Nucleus accumbens (tissue), 56 donors: ENCODE measurements at places on chromosomes 6 and 20.
A peak's percentile ranks its signal among the peaks of the same experiment; 100 is the strongest.

- DNase-seq, result no peak
Measured at GRCh38 chr6:19478273-19478672, 358.9 kb upstream of the ID4 start.

DNA sequence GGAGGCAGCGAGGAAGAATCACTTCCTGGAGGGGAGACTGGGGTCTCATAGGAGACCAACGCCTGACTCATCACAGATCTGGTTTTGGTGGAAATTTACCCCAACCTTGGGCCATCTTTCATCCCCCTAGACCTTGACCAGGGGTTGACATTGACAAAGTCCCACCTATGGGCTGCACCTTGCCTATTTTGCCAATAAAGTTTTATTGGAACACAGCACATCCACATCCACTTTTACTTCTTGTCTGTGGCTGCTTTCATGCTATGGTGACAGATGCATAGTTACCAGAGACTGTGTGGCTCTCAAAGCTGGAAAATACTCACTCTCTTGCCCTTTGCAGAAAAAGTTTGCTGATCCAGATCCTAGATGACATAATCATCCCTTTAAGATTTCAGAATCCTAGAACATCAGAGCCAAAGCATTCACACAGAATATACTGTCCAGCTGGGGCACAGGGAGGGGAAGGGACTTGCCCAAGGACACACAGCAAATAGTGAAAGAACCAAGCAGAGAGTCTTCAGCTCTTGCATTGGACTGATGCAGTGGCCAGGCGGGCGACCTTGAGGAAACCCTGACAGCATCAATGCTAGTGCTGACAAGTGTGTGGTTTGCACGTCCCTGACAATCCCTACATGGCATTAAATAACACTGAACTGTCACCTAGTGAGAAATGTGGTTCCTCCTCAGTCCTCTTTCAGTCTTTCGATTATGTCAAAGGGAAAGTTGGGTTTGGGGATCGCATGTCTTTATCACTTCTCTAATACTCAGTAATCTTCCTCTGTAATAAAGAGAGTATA lies 41.2 kb downstream of the CD40 start:
- no peak for DNase-seq

DNA sequence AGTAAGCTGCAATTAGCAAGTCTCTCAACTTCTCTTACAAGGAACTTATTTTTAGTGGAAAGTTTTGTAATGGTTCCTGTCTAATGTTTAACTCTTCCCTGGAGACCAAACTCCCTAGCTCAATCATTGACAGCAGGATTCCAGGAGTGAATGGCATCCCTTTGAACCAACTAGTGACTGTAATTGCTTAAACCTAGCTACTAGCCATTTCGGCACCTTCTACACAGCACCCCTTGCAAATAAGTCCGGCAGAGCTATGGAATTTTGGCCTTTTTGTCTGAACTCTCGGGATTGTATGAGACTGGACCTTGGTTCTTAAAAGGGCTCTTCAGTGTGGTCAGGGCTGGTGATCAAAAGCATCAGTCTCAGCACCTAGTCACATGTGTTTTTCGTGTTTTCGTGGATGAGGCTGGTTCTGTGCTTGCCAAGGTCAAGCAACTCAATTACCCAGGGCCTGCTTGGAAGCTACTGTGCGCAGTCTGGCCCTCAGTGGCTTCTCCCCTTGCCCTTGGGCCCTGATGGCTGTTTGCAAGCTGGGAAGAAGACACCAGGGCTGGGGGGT lies 135.3 kb upstream of the NEDD9 start:
- DNase-seq, result no peak

DNA sequence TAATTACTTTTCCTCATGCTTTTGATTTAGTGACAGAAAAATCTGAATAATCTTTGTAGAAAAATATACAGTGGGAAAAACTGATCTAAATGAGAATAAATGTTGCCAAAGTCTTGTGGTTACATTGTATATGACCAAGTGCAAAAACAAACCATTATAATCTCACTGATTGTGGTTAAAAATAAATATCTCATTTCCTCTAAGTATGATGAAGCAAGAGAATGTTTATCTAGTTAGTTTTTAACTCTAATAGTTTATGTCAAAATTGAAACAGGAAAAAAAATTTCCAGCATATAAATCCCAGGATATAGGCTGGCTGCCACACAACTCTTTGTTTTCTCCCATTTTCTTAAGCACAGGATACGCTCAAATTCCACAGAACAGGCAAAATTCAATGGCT lies 392.7 kb upstream of the ID4 start:
- DNase-seq, result no peak

DNA sequence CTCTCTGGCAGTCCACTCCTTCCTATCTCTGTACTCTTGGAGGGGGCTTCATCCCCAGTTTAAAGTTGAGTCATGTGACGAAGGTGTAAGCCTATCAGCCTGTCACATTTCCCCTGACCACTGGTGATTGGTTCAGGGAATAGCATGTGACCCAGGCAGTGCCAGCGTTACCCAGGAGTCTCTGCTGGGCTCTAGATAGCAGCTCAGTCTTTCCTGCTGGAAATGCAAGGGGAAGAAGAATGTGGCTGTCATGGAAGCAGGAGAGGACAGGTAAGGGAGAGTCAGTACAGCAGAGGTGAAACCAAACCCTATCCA lies 35.6 kb upstream of the NFATC2 start:
- DNase-seq, result no peak

DNA sequence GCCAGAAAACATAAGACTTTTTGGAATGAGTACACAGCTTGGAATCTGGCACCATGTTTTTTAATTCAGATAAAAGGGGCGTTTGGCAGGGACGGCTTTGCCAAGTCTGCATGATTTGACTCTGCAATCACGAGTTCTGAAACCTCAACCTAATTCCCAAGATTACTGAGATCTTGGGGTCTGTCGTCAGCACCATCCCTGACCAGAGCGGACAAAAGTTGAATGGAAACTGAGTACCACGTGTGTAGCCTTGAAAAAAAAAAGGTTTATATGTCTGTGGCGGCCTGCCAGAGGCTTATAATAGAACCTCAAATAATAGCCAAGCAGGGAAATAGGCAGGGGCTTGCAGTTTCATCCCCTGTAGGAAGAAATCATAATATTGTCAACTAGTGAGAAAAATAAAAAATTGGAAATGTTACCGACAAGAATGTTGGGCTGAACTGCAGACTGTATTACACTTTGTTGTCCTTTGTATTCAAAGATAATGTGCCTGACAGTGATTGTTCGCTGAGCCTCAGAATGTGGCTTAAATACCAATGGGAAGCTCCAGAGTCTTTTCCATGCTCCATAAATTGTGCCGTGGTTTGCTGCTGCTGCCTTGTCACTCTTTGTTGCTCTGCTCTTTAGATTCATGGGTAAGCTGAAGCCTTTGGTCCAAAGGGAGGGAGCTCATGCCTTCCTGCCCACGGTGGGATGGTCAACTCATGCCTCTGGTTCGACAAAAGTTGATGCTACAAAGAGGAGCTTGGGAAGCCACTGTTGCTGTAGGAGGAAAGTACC lies 118.8 kb upstream of the ARID1B start:
- DNase-seq, result no peak

- peak; percentile 20 for DNase-seq
Measured at GRCh38 chr6:35052694-35053565, 88.2 kb downstream of the TCP11 start.

DNA sequence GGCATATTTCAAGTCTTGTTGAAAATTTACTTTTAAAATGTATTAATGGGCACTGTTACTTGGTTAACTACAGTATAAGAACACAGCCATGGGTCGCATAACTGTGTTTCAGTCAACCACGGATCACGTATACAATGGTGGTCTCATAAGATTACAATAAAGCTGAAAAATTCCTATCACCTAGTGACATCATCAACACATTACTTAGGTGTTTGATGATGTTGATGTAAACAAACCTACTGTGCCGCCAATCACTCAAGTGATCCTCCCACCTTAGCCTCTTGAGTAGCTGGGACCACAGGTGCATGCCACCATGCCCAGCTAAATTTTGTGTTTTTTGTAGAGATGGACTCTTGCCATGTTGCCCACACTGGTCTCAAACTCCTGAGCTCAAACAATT lies 16.7 kb upstream of the ETV7 start:
- no peak for DNase-seq

- no peak for DNase-seq
Measured at GRCh38 chr6:161019324-161019839, 27.8 kb downstream of the MAP3K4 start.

DNA sequence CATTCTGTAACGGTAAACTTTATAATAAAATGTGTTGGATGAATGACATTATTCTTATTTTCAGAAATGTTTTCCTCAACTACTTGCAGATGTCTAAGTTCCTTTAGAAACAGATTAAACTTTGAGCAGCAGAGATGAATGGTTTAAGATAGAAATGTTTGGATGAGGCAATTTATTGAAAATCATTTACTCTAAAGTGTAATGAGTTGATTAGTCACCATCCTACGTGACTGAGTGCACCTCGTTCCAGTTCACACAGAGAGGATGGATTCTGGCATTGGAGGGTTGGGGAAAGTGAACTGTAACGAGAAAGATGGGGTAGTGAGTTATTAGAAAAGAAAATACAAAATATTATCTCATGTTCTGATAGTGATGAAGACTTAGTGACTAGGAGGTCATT lies 28.7 kb downstream of the SMPDL3A start:
- DNase-seq, result no peak

DNA sequence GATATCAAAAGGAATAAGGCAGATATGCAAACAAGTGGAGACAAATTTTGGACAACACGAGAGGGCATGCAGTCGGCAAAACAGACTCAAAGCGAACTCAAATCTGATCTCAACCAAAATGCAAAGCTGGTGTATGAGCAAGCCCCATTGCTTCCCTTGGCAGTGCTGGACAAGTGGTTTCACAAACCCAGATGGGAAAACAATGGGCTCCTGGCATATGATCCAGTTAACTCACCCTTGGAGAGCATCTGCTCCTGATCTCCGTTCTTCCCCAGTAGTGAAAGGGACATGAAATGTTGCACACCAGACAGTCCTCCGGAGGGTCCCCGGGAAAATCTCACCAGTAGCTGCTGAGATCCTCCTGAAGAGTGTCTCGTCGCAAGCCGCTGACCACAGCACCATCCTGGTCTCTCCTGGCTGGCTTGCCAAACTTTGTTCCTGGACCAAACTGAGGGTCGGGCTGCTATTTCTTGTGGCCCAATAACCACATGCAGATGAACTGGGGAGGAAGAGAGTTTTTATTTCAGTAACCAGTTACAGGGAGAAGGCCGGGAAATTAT lies 84.3 kb upstream of the THBS2 start:
- DNase-seq, result no peak

DNA sequence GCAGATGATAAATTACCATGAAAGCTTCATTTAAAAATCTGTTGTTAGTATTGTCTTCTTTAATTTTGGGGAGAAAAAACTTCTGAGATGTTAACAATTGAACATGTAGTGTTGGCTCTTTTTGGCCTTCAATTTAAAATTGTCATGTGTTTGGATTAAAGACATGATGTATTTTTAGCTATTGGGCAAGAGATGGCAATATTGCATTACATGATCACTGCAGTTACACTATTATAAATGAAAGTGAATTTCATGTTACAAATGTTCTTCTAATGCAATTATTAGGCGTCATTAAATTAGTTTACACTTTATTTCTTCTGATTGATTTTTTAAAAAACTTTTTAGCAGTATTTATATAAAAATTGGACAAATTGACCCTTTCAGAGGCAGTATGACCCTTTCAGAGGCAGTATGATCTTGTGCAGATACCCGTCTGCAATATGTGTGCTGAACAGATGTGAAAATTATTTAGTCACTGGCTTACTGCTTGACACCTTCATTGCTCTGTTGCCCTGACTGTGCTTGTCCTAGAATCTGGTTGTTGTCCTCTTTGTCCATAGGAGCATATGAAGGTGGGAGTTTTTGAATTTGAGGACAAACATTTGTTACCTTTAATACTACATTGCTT lies 25.8 kb downstream of the CDKAL1 start:
- DNase-seq, result no peak

- DNase-seq, result no peak
Measured at GRCh38 chr20:57592263-57593092, 27.7 kb downstream of the ZBP1 start.

DNA sequence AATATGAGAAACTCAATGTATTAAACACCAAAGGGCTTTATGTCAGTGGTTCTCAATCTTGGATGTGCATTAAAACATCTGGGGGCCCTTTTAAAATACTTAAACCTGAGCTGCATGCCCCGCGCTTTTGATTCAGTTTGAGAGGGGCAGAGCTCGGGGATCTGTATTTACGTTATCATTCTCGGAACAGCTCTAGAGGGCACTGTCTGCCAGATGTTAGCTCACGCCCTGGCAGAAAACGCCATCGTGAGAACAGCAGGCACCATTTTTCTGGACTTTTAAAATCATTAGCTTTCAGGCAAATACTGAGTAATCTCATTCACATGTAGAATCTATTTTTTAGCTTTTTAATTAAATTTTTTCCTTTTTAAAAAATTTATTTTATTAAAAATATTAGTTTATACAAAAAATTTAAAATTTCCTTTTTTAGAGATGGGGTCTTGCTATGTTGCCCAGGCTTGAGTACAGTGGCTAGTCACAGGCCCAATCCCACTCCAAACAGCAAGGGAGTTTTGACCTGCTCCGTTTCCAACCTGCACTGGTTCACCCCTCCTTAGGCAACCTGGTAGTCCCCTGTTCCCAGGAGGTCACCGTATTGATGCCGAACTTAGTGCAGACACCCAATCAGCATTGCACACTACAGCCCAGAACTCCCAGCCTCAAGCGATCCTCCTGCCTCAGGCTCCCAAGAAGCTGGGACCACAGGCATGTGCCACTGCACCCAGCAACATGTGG lies 30.0 kb upstream of the ZNF133 start:
- no peak for DNase-seq

DNA sequence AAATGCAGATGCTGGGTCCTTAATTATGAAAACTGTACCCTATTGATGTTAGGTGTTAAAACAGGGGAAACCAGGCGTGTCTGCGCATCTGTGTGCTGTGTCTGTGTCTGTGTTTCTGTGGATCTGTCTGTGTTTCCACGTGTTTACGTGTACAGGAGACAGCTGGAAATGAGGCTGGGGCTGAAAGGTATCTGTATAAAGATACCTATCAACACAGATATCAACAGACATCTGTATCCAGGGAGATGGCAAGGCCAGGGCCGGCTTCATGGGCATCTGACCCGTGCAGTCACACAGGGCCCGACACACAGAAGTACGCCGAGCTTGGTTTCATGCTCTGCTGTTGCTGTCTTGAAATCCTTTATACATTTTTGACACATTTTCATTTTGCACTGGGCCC lies 48.6 kb downstream of the BMP7 start:
- DNase-seq, result no peak

GRCh38 chr6:36867471-36868224 lies 7.0 kb downstream of the PPIL1 start:
- no peak for DNase-seq

GRCh38 chr6:126672649-126673048 lies 332.7 kb downstream of the CENPW start:
- no peak for DNase-seq

GRCh38 chr6:35008858-35009257 lies 119.8 kb downstream of the ANKS1A start:
- peak; percentile 14 for DNase-seq

GRCh38 chr20:7499201-7499600 lies 441.1 kb downstream of the HAO1 start:
- no peak for DNase-seq

GRCh38 chr20:57769756-57770155 lies 59.9 kb upstream of the PMEPA1 start:
- DNase-seq, result no peak
